ENCODE measurements at places on chromosomes 7 and 10.

DNA sequence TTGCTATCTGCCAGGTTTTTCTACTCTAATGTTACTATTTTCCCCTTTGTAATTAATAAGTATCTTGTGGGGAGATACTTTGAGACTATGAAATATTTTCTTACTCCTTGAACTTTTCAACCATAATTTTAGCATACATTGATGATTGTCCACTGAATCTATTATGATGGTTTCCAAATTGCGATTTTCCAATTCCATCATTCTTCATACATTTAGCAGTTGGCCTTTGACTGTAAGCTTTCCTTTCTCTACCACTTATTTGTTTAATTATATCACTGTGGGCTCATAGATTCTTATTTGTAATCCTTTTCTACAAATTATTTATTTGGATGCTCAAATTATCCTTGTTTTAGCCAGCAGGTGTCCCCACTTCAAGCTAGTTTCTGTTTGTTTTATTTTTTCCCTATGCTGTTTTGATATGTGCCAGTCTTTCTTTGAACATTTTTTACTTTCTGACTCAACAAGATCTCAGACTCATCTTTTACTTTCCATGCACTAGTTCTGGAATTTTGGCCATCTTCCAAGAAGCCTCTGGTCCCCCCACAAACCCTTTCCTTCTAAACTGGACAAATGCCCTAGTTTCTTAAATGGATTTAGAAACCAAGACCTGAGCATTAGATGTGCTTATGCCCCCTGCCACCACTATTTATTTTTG, 11.4 kb upstream of the MRPS16 start:
- DNase-seq: no peak

DNA sequence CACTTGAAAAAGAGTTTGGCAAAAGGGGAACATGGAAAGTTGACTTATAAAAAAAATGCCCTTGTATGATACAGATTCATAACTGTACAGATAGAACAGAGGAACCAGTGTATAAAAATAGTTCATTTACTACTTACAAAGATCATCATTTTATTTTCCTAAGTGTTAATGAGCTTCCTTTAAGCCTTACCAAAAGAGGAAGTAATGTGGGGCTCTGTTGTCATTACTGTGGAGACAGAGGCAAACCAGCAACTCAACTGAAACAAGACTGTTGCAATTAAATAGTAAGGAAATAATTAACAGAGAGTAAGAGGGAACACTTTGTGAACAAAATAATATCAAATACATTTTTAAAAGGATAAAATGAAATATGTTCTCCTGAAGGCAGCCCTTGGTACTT, 526.2 kb upstream of the ADARB2 start:
- DNase-seq: no peak

DNA sequence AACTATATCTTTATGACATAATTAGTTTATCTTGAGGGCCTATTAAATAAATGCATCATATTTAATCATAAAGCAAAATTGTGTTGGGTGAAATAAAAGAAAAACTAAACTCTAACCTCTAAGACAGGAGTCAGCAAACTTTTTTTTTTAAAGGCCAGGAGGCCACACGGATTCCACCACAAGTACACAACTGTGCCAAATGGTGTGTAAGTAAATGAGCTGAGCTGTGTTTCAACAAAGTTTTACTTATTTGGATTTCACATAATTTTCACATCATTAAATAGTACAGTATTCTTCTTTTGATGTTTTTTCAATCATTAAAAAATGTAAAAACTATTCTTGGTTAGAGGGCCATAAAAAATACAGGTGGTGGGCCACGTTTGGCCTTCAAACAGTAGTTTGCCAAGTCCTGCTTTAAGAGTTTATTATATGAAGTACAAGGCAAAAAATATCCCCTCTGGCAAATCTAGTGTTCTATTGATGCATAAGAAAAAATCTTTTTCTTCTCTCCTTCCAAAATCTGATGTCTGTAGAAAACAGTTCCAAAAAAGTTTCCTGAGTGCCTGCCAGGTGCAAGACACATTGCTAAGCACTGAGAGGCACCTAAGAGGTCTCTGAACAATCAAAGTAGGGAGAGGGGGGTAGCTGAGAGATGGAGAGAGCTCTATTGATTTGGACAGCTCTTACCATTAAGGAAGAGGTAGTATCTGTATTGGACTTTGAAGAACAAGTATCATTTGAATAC, 26.5 kb upstream of the SPOCK2 start:
- no peak for DNase-seq

- no peak for DNase-seq
Observed at GRCh38 chr10:21263263-21263803, 262.1 kb downstream of the SKIDA1 start.

- no peak for DNase-seq
Observed at GRCh38 chr10:78991187-78991586, 77.6 kb upstream of the ZMIZ1 start.

GRCh38 chr10:88642963-88643362, 21.3 kb upstream of the LIPF start:
- DNase-seq: no peak

DNA sequence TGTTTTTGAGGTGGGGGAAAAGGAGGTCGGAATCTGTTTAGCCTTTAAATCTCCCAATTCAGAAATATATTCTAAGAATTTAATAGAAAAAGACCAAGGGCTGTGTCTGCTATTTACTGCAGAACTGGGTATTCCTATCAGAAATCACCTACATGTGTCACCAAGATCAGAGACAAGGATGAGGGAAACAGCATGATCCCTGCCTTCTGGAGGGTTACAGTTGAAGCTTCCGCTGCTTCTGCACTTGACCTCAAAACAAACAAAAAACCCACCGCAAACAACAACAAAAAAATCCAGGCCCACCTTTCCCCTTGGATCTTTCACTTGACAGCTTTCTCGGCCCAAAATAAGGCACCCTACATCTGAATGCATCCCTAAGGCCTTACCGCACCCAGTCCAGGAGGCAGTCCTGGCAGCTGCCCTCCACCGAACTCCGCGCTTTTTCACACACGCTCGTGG, 750 bp upstream of the CDK14 start:
- DNase-seq: no peak

DNA sequence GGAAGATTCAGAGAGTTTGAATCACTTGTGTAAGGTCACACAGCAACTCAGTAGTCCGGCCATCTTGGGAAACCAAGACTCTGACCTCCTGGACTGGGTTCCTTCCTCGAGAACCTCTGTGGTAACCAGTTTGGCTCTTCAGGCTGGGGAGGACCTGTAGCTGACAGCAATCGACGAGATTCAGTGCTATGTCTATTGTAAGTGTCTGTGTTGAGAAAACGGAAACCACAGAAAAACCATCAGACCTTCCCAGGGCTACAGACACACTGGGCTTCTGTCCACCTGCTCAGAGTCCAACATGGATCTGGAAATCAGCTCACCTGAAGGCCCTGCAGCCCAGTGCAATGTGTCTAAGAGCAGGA, 403.7 kb downstream of the RPS24 start:
- DNase-seq: no peak

- no peak for DNase-seq
Observed at GRCh38 chr10:9024210-9024609, 969.7 kb downstream of the GATA3 start.
